HCT116 (cell line): ENCODE measurements at places on chromosomes 3 and 15.

DNA sequence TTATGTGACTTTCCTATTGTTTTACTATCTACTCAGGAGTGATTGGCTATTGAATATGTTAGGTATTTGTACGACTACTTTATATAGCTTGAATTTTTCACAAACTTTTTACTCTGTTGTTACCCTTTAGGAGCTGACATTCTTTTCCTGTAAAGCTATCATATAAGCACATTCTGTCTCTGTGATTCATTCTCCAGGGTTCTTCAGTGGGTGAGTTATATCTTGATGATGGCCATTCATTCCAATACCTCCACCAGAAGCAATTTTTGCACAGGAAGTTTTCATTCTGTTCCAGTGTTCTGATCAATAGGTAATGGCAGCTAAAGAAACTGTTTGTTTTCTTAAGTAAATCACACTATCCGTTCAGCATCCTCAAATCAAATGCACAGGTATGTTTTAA is 10.1 kb upstream of the CAPN3 start:
- no peak for DNase-seq

- peak; percentile 81 for DNase-seq
These were observed 63.6 kb downstream of the SMAD6 start for GRCh38 chr15:66765478-66766281.

DNA sequence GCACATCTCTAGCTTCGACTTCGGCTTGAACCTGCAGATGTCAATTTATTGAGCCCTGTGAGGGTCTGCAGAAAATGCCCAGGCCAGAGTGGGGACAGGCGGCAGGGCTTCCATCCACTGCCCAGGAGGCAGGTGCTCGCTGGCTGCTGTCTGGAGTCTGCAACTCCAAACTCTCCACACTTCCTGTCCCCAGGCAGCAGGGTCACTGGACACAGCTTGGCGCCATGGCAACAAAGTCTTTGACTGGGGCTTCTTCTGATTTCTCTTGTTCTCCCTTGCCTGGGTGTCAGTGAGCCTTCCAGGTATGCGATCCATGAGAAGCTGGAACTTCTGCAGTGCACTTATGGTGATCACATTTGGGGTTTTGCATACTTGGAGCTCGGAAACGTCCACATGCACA is 33.5 kb downstream of the SV2B start:
- DNase-seq, result no peak

DNA sequence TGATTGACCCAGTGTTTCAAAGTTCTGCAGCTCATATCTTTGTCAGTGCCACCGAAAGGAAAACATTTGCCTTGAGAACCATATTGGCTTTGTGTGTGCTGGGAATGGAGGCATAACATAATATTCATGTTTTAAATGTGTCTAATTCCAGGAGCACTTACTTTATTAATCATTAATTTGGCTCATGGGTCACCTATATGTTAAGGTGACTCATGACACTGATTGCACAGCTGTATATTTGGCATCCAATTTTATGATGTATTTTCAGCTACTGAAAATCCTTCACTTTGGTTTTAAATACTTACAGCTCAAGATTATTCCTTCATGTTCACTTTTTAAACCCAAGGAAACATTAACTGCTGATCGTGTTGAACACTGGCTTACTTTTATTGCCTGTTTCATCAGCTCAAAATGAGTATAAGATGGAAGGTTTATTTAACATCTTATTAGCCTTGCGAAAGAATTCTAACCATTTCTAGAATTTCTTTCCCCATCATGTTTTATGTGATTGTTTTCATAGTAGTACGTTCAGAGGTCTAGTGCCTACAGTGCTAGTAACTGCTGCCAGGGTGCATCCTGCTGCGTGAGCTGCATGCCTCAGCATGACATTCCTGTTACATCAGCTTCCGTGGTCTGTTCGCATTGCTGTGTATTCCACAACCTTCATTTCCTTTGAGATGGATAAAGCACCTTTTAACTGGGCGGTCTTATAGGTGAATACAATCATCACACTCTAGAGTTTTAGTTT is 63.7 kb downstream of the LRCH3 start:
- DNase-seq, result peak; percentile 4

DNA sequence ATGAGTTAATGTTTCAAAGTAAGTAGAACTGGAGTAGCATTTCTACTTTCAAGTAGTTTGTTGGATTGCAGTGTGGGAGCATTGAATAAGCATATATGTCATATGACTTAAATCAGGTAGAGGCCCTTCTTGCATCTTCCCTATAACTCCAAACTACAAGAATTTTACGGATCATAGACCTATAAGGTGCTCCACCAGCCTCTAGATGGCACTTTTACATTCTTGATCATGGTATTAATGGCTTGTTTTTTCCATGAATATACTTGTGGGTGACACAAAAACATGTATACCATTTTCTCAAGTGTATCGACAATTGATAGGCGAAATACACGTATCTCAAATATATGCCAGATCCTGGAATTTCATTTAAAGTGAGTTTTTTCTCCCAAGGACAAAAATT is 311.1 kb downstream of the ZPLD1 start:
- DNase-seq, result peak; percentile 4

DNA sequence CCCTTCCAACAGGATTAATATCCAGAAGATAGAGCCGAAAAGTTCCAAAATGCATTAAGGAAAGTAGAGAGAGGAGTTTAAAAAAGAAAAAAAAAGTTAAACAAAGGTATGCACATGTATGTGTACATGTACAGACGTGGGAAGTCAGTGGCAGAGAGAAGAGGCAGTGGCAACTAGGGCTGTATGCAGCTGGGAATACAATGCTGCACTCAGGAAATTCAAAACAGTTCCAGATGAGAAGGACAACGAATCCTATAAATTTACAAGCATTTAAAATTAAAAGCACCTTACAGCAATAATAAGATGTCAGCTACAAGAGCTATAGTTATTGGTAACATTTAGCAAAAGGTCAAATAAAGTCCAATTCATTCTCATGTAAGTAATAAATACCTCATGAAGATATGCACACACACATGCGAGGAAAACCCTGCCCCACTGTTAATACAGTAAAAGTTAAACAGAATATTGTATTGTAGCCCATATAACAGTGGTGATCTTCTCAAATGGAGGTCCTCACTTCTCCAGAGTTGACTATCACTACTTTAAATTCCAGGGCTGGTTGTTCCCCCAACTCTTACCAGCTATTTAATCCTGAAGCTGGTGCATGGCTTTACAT is 18.2 kb downstream of the MRPL3 start:
- DNase-seq, result no peak

DNA sequence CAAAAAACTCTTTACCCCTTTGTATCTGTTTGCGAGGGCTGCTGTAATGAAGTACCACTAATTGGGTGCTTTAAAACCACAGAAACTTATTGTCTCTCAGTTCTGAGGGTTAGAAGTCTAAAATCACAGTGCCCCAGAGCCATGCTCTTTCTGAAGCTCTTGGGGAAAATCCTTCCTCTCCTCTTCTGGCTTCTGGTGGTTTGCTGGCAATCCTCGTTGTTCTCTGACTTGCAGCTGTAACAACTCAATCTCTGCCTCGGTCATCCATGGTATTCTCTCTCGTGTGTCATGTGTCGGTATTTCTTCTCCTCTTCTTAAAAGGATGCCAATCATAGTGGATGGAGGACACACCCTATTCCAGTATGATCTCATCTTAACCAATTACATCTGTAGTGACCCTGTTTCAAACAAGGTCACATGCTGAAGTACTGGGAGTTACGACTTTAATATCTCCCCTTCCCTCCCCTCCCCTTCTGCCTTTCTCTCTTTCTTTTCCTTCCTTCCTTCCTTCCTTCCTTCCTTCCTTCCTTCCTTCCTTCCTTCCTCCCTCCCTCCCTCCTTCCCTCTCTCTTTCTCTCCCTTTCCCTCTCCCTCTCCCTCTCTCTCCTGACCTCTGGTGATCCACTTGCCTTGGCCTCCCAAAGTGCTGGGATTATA is 6.5 kb upstream of the ARL8B start:
- no peak for DNase-seq

DNA sequence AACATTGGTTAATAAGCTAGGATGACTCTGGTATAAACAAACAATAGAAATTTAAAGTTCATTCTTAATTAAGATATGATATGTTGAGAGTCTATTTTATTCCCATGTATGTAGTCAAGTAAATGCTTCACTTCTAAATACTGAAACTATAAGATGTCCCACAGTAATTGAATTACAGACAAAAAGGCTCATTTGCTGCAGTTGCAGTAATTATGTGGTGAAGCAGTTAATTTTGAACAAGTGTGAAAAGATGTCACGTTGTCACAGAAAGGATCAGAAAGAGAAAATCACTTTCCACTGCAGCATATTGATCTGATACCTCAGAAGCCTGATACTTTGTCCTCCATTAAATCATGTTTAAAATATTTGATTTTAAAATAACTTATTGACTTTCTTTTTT is 159.8 kb downstream of the BBX start:
- no peak for DNase-seq

DNA sequence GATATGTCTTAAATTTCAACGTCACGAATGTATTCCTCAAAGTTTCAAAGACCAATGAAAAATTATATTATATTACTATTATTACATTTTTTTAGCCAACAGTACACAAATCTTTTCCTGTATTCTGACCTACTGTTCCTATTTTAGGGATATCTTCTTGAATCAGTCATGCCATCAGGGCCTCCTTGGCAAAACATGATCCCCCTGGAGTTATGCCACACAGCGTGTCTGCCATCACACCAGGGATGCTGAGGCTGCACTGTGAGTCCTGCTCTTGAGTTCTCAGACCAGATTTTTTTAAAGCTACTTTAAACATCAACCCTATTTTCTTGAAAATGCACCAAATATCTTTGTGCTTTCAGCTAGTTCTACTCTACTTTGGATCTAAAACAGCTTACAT is 425.9 kb upstream of the ZNF385D start:
- no peak for DNase-seq

DNA sequence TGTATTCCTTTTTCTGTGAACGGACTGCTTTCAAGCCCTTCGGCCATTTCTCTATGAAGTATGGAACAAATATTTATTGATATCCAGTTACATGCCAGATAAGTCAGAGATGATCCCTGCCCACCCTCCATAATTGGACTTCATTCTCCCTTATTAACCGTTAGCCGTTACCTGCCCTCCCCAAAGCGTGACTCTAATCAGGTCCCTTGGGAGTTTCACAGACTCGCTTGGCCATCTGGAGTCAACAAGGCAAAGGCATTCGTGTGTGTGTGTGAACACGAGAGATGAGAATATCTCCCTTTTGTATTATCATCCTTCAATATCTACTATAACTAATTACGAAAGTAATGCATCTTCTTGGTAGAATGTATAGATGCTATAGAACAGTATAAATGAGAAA is 314.5 kb downstream of the TLE3 start:
- DNase-seq, result no peak
